ENCODE measurements at places on chromosomes 2 and 18. TPM values are rescaled to one million over a fixed set of nuclear protein-coding genes. Genes with fewer than 3 reads are reported as not detected.

DNA sequence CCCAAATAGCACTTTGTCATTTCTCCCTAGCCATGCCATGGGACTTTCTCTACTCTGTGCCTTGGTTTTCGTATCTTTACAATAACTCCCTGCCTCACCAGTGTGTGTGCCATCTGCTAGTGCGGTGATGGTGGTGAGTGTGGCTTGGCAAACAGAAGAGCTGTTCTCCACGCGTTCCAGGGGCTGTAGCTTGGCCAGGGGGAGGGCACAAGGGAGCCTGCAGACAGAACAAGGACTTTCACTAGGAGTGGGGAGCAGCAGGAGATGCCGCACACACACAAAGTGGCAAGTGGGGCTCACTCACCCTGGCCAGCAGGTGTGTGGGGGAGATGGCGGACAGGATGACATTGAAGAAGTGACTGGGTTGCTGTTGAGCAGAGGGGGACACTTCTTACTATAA is 196.9 kb downstream of the HAUS1 start:
- no peak for DNase-seq

DNA sequence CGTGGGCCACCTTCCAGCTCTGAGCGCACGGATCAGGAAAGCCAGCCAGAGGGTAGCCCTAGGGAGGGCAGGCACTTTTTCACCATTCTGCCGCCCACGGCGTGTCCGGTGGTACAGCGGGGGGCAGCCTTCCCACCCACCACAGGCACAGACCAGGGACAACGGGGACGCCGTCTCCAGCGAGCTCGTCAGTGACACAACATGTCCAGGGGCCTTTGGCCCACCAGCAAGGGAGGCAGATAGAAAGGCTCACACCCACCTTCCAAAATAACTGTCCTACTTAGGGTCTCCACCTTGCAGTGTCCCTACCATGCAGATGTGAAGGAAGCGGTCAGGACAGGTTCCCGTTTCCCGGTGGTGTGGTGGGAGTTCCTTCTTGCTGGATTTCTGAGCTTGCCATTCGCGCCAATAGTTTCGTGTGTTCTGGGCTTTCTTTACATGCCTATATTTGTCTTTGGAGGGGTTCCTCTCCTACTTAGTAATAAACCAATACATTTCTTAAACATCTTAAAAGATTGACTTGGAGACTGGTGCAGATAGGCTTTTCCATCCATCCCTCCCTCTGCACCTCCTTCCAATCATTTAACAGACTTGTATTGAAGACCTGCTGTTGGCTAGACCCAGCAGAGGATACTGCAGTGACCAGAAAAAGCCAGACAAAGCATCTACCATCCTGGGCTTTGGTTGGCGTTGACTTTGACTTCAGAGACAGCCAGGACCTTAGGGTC is 872 bp downstream of the ASB1 start:
- DNase-seq, result no peak

DNA sequence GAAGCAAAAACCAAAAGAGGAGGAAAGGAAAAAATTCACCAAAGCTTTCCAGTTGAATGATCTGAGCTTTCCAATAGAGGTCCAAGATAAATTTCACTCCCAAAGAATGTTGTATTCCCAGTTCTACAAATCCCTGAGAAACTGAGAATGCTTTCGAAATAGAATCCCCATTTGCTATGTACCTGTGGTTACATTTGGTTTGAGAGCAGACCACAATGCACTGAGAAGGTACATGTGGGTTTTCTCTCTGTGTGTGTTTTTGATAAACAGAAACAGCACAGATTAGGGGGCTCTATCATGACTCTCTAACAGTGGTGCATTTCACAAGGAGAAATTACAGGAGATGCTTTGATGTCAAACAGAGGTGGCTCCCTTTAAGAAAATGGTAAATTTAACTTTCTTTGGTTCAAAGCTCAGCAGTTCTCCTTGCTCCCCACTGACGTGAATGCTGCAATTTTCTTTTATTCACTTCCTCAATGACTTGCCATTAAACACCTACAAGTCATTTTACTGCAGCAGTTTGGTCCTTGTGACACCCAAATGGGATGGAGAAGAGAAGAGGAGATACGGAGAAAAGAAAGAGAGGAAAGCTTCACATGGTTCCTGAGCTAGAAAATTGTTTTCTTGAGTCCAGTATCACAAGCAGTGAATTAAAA is 108.7 kb downstream of the EPHA4 start:
- no peak for DNase-seq

- DNase-seq, result no peak
These were observed 194.1 kb upstream of the CCDC68 start for GRCh38 chr18:55153346-55153745.

- no peak for DNase-seq
These were observed 44.4 kb upstream of the PEX13 start for GRCh38 chr2:60972889-60973656.

- DNase-seq, result no peak
These were observed 15.4 kb upstream of the TET3 start for GRCh38 chr2:73969356-73969755.

DNA sequence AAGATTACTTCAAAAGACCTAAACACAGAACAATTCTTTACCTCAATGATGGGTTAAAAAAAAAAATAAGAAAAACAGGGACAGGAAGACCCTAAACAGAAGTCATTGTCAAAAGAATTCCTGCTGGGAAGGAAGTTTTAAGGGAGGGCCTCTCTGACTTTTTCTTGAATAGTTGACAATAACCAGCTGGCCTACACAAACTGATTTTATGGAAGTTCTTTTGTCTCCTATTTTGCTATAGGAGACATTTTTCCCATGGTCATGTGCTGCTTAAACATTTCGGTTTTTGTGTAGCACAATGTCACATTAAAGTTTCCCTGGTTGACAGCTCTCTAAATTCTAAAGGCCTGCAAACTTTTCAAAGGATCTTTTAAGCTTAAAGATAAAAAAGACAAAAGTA is 55.3 kb downstream of the RFTN2 start:
- DNase-seq, result peak; percentile 26

DNA sequence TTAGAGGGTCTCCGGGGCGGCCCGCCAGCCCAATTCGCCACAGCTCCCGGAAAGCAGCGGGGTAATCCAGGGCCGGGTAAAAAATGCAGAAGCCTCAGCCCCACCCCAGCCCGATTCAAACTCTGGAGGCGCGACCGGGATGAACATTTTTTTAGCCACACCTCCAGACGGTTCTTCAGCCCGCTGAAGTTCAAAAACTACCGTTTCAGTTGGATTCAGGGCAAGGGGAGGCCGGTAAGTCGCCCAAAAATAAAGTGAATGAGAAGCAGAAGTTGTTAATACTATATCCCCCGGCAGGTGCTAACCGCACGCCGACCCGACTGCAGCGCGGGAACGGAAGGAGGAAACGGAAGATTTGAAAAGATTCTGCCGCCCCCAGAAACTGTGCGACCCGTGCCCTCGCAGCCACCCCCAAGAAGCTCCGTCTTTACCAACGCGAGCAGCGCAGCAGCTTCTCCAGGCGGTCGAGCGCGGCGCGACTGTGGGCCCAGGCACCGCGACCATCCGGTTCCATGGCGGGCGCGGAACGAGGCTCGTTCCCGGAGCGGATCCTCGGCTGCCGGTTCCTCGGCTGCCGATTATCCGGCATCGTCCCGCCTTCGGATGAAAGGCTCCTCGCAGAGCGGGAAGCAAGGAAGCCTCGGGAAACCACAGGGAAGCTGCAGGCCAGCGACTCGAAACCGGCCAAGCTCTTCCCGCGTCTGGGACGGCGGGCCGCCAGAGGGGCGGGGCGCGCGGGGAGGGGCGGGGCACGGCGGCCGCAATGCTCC is at the start of gene BARD1:
Gene BARD1 (minus strand): TSS at position 703 of the 770 bp plus-strand sequence. CDS start 114 bp downstream, at position 589.
- peak; percentile 47 for DNase-seq

DNA sequence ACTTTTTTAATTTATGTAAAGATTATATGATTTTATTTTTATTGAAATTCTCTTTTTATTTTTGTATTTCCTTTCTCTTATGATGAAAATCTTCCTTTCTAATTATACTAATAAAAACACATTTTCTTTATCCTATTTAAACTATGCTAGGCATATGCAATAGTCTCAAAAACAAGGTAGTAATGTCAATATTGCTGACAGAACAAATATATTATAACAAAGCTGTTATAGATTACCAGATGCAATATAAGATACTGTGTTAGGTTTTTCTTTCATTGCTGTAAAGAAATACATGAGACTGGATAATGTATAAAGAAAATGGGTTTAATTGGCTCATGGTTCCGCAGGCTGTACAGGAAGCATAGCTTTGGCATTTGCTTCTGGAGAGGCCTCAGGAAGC is 631.2 kb upstream of the SOX11 start:
- no peak for DNase-seq

DNA sequence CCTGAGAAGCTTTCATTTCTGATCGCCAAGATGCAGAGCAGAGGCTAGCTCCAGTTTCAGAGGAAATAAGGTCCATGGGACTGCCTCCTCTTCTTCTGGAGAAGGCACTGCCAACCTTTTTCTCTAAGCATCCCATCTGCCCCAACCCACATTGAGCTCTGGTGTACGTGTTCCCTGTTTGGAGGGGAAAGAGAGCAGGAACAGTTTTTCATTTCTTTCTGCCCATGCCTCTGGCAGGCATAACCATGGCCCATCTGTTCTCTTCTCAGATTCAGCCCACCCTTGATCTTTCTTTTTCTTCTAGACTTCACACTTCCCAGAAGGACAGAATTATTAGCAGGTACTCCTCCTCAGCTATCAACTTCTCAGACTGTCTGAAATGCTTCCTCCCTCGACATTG is 1110.3 kb upstream of the KLHL29 start:
- no peak for DNase-seq

- no peak for DNase-seq
These were observed 16.4 kb downstream of the LRRFIP1 start for GRCh38 chr2:237643582-237644380.

DNA sequence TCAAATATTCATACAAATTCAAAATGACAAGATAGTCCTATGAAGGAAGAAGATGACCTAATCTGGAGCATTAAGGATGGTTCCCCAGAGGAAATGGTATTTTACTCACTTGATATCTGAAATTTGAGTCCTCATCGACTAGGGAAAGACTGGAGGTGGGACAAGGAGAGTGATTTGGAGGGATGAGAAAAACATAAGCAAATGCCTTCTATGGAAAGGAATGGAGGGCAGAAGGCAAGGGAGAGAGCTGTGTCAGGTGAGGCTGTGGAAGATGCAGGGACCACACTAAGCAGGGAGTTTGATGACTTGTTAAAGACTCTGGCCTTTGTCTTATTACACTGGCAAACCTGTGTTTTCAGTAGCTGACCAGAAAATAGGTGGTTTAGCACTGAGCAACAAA is 38.4 kb downstream of the CALCRL start:
- DNase-seq, result no peak

DNA sequence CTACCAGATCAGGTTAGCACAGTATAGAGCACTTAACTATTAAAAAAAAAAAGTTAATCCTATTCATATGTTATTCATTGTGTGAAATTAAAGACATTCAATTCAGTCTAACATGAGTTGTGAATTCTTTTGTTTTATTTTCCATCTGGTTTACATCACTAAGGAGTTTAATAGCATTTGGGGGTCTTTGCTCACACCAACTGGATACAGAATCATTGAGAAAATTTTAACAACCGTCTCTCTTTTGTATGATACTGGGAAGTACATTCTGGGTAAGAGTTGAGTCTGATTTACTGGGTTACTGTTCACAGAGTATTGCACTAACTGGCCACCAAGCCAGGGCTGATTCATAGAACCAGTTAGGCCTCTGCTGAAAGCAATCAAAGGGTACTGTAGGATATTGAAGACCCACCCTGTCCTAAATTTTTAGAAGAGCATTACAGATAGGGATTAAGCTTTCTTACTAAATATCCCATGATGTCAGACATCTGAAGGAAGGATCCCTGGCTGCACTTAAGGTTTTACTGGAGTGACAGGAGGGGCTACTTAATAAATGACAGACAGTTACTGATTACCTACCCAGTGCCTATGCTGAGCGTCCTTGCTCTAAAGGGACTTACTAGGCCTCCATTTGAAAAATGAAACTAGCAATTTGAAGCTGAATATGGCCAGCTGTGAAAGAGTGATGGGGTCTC is 387.9 kb downstream of the SETBP1 start:
- no peak for DNase-seq

DNA sequence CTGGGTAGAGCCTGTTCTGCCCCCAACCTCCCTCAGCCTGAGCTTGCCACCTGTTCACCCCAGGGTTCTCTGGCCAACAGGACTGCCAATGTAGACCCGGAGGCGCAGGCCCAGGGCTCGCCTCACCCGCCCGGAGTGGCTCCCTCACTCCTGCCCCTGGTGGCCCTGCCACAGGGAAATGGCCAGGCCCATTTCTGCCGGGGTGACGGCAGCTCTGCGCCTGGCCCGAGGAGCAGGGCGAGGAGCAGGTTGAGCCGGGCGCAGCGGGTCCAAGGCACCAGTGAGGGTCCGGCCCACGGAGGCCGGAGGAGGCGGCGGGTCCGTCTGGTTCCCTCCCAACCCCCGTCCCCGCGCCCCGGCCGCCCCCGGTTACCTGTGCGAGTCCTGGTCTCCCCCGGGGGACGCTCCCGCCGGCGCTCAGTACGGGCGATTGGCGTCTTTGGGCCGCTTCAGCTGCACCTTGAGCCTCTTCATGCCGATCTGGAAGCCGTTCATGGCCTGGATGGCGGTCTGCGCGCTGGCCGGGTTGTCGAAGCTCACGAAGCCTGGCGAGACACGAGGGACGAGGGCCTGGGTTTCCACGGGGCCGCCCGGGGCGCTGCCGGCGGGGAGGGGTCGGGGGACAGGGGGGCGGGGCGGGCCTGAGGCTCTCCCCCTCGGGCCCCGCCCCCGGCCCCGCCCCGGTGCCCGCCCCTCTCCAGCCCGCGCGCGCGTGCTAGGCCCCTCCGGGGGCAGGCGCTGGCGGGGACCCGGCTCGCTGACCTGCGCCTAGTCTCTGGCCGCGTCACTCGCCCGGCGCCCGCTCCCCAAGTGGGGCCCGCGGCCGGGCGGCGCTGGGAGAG is 312.0 kb downstream of the CELF4 start:
- peak; percentile 5 for DNase-seq

DNA sequence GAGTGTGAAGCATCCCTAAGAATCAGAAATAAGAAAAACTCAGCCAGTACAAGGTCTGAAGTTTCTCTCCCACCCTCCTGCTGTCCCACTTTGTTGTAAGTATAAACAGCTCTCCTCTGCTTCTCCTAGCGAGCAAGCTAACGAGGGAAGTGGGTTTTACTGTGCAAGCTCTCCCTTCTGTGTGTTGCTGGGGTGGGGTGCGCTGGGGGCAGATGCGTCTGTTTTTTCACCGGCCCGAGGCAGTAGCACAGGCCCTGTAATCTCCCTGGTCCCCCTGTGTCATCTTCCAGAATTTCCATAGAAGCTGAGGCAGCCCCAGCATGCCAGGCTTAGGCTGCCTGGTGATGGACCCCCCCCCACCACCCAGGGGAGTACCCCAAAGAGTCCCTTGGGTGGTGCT is 9.4 kb upstream of the CXCR4 start:
- no peak for DNase-seq

The KHK gene
- total RNA-seq, result 3.4 TPM

The PJVK gene
- 0.20 TPM for total RNA-seq

The CPLX4 gene
- not detected for total RNA-seq

The FBLN7 gene
- 2.2 TPM for total RNA-seq

The MARCO gene
- not detected for total RNA-seq

The ITGB6 gene
- total RNA-seq, result not detected

The PID1 gene
- 0.20 TPM for total RNA-seq

The COLEC12 gene
- total RNA-seq, result 33.8 TPM

The UNC80 gene
- total RNA-seq, result 0.20 TPM

The ASXL3 gene
- 0.22 TPM for total RNA-seq

The OTOS gene
- not detected for total RNA-seq

The RBM44 gene
- total RNA-seq, result 0.22 TPM

The GALNT3 gene
- under 0.01 TPM for total RNA-seq

The DPYSL5 gene
- not detected for total RNA-seq

The SKOR2 gene
- not detected for total RNA-seq
